Stimulated activated CD8-positive, alpha-beta memory T cell treated with anti-CD3 and anti-CD28 coated beads, Interleukin-7, amount 100 ng/mL, for 4 hours (primary cell): ENCODE measurements at places on chromosomes 2 and 18.

DNA sequence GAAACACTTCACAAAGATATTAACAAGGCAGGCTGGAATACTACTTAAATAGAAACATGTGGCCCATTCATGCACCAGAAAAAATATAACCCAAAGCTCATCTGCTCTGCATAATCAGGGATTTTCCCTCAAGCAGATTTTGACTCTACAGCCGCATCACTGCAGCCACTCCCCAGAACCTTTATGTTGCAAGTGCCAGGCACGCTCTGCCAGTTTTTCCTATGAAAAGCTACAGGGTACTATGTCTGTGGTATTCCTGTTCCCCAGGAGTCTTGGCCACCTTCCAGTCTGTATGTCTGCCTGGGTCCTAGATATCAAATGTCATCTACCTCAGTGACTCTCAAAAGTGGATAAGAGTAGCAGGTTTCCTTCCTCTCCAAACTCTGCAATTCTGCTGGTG lies 3.8 kb downstream of the COA5 start:
- DNase-seq = no peak

- DNase-seq = no peak
Observed at GRCh38 chr2:37920570-37920969, 4.5 kb upstream of the RMDN2 start.

DNA sequence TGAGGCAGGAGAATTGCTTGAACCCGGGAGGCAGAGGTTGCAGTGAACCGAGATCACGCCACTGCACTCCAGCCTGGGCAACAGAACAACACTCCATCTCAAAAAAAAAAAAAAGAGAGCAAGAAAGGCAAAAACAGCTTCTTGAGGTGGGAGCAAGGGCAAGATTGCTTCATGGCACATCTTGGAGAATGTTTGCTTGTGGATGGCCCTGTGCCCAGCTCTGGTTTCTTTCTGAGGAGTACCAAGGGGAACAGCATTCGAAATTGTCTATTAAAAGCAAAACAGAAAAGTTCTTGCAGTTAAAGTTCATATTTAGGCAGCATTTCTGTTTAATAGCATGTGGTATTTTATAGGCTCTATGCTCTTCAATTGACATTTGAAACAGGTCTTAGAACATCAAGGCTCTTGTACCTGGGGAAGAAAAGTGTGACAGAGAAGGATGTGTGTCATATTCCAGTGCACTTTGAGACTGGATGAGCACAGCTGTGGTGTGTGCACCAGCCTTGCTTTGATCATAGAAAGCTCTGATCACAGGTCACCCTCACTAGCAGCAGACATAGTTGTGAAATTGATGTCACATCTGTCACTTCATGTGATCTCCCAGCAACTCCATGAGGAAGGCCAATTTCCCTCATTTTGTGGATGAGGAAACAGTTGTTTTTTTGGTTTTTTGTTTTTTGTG lies 154.3 kb downstream of the UXS1 start:
- DNase-seq = no peak

DNA sequence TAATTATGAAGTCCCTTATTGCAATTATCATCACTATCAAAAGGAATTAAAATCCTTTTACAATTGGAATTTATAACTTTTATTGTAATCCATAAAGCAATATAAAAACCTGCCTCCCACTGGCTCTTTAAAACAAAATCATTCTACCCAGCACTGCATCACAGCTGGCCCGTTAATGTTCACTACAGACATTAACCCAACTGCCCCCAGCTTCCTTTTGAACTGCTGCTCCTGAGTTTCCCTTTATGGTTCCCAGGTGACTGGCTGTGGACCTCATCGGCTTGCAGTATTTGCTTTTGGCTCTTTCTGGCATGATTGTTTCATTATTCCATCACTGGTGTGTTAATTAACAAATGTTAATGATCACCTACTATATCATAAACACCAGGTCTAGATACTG lies 535.6 kb downstream of the THSD7B start:
- no peak for DNase-seq

DNA sequence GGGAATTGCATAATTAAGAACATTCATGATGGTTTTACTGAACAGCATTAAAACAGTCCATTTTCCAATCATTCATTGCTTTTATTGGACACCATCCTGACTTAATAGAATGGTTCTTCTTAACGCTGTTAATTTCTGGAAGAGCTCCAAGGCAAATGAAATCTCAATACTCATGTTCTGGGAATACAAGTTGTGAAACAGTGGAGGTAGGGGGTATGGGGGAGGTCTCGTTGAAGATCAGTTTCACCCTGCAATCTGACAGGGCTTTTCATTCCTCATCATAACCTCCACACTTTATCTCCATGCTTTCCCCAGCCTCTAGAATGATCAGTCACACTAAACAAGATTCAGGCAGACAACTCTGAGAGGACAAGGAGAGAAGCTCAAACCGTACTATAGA lies 113.6 kb downstream of the ETAA1 start:
- no peak for DNase-seq

DNA sequence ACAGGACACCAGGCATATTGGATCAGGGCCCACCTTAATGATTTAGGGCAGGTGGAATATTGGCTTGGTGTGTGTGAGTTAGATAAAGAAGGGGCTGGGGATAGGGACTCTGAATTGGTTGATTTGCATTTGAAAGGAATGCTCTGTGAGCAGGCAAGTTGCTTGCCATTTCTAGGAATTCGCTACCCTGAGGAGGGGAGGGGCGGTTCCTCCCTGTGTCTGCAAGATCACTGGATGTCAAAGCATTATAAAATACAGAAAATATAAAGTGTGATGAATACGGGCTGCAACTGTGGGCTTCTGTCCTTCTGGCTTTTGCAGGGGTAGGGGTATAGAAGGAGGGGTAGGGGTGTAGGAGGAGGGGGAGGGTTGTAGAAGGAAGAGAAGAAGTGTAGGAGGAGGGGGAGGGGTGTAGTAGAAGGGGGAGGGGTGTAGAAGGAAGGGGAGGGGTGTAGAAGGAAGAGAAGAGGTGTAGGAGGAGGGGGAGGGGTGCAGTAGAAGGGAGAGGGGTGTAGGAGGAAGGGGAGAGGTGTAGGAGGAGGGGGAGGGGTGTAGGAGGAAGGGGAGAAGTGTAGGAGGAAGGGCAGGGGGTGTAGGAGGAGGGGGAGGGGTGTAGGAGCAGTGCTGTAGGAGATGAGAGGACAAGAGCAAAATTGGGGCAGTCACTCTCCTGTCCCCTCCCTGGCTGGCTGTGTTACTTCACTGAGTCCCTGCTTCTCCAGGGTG lies 238.0 kb upstream of the COPS8 start:
- DNase-seq = no peak

- DNase-seq = no peak
Observed at GRCh38 chr18:10164271-10165071, 250.7 kb downstream of the VAPA start.

DNA sequence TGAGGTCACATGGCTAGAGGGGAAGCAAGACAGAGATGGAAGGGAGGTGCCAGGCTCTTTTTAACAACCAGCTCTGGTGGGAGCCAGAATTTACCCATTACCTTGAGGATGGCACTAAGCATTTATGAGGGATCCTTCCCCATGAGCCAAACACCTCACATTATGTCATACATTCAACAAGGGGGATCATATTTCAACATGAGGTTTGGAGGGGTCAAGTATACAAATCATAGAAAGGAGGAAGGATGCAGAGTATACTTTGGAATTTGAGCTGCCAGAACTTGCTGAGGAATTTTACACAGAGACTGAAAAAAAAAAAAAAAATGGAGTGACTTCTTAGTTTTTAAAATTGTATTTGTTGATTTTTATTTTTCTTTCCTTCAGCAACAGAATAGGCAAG lies 891.4 kb downstream of the CCDC85A start:
- no peak for DNase-seq

DNA sequence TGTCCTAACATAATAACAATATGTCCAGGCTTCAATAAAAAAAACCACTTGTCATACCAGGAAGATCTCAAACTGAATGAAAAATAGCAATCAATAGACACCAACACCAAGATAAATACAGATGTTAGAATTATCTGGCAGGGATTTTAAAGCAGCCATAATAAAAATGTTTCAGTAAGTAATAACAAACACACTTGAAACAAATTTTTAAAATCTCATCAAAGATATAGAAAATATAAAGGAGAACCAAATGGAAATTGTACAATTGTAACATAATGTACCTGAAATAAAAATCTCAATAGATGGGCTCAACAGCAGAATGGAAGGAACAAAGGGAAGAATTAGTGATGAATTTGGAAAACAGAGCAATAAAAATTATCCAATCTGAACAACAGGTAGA lies 128.1 kb downstream of the LYPD6 start:
- no peak for DNase-seq

DNA sequence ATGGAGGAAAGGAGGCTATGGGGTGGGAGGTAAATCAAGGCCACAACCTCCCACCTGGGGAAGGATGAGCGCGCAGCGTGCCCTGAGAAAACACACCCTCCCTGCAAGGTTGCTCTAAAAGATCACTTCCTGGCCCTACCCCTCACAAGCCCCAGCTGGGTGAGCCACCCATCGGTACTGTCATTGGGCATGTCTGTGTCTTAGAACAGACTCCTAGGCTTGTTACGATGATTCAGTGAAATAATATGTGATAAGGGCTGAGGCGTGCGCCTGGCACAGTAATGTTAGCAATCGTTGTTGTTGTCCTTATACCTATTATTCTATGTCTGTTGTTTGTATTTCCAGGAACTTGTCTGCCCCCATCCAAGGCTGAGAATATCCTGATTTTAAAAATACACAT lies 175.1 kb downstream of the ZFP36L2 start:
- no peak for DNase-seq
